ENCODE measurements at places on chromosomes 1 and 21.

DNA sequence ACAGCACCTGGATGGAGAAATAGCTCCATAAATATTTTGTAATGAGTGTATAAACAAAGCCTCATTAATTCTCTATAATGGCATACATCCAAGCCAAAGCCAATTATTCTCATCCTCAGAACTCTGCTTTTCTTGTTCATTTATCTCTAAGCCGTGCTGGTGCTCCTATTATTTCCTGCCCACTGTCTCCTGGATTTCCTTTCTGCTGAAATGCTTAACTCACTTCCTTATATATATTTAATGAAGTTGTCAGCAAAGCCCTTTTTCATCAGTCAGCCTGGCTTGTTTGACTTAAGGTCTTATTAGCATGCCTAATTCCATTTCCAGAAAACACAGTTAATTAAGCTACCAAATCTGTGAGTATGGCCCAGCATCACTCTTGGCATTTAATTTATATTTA lies 93.4 kb downstream of the SLC25A24 start:
- DNase-seq, result no peak

- no peak for DNase-seq
These were observed 41.9 kb downstream of the TRIT1 start for GRCh38 chr1:39841429-39841828.

- DNase-seq, result no peak
These were observed 6.1 kb downstream of the PRXL2B start for GRCh38 chr1:2592672-2593071.

DNA sequence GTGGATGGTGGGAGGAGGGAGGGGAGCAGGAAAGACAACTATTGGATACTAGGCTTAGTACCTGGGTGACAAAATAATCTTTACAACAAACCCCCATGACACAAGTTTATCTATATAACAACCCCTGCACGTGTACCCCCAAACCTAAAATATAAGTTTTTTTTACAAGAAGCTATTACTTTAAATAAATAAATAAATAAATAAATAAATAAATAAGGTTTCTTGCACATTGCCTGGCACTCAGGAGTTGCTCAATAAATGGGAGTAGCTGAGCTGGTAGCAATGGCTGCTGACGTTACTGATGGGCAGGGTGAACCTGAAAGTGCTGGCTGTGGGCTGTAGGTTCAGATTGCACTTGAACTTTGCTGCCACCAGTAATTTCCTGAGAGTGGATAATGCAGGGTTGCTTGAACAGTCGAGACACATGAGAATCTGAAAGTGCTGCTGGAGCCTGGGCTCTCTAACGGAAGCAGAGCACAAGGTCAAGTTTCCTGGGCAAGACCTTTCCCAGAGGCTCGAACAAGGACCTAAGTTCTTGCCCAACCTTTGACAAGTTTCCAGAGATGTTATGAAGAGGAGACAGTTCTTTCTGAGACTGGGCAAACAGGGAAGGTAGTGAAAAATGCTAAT lies 14.8 kb upstream of the KCNE2 start:
- no peak for DNase-seq

GRCh38 chr1:177469519-177469918 lies 298.8 kb downstream of the BRINP2 start:
- no peak for DNase-seq

Data from eye (tissue), 1 donor.